ENCODE measurements at places on chromosomes 5 and 9.

DNA sequence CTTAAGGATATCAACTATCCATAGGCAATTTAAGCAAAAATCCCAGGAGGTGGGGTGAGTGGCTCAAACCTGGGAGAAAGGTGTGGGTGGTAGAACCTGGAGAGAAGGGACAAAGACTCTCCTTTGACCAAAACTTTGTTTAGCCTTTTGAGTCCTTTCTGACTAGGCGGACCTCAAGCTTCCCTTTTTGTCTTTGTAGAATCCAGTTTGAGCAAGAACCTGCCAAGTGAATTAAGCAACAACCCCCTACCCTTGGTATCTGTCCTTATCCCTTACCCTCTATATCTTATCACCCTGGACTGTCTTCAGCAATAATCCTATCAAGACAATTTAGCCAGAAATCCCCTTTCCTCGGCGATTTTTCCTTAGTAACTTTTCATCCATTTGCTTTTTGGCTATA, 53.5 kb upstream of the SLC28A3 start:
- no peak for DNase-seq

DNA sequence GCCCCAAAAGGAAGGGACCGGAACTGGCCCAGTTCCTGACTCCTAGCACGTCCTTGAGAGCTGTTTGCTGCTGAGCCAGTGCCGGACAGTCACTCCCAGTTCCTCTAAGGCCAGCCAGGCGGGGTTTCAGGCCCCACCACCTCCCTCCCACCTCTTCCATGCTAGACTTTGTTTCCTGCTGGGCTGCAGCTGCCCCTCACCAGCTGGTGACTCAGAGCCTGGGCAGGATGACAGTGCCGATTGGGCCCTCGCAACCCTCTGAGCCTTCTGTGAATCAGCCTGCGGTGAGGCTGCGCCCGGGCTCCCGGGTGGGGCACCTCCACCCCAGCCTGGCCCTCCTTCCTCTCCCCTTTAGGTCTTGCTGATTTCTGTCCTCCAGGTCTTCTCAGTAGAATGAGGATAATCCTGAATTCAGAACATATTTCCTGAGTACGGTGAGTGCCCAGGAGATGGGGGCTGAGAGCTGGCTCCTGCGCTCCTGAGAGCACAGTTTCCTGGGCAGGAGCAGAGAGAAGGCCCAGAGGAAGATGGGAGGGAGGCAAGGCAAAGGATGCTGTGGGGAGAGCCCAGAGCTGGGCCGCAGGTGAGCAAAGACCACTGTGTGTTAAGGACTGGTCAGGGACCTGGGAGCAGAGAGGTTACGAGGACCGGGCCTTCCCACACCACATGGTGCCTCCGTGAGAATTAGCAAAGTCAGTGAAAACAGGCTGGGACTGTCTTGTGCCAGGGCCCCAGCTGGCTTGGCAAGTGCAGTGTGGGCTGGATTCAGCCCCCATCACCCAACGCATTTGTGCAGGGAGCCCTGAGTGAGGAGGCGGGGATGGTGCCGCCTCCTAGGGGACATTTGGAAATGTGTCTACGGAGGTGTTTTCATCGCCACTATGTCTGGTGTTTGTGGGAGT, 32.9 kb upstream of the STXBP1 start:
- peak; percentile 94 for DNase-seq

DNA sequence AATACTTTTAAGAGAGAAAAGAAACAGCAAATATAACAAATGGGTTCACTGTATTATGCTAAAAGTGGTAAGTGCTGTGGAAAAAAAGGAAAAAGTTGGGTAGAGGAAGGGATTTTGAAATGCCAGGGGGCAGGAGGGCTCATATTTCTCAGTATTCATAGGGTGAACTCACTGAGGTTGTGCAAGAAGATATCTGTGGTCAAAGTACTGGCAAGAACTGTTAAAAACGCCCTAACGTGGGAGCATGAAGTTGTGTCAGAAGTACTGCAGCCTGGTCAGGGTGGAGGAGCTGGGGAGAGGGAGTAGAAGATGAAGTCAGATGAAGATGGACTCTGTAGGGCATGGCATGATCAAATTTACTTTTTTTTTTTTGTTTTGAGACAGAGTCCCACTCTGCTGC, 31.2 kb upstream of the SLC28A3 start:
- DNase-seq, result no peak

DNA sequence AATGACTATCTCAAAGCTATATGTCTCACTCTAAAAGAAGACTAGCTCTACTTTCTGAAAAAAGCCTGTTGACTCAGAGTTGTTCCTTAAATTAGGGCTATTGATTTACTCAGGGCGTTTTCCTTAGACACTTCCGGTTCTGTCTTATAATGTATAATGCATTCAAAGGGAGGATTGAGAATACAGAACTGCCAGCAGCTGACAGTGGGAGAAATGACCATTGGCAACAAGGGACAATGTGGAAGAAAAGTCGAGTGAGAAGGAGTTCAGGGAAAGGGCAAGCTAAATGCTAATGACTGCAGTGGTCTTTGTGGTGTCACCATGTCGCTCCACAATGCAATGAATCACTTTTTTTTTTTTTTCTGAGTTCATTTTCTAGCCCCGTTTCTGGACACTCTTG, 65.7 kb upstream of the ANKH start:
- DNase-seq, result no peak

- DNase-seq, result no peak
Measured at GRCh38 chr9:135714242-135715055, 12.5 kb downstream of the KCNT1 start.

DNA sequence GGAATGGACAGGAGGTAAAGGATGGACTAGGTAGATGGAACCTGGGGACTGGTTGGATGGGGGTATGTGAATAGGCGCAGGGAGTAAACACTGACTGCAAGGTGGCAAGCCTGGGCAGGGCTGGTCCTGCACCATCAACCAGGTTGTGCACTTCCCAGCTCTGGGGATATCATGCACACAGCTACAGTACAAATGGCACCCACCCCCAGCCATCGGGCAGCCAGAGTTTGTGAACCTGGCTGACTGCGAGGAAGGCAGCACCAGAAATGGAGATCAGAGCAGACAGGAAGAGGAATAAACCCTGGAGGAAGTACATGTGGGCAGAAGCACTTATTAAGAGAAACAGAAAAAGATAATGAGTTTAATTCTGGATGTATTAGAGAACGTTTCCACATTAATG, 229.1 kb downstream of the ESM1 start:
- no peak for DNase-seq

DNA sequence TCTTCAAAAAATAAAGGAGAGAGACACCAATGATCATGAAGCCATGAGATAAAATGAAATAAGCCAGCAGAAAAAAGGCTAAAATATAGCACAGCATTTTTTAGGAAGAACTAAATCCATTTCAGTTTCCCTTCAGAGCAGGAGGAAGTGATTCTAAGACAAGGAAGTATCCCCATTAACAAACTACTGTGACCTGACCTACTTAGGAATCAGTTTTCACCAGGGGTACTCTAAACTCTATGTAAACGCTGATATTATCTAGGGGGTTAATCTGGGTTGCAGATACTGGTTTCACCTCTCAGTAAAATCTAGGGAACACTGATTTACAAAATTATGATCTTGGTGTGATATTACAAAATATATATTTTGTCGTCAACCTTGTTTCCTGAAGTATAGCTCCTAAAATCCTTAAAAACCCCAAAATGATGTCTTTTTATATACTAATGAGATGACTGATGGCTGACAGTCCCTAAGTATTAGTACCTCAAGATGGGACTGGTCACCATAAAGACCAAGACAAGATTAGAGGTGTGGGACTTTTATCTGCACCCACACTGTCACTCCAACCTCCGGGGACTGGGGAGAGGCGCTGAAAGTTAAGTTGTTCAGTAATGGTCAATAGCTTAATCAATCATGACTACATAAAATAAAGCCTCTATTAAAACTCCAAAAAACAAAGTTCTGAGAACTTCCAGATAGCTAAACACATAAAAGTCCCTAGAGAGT, 2.9 kb upstream of the FNBP1 start:
- no peak for DNase-seq

DNA sequence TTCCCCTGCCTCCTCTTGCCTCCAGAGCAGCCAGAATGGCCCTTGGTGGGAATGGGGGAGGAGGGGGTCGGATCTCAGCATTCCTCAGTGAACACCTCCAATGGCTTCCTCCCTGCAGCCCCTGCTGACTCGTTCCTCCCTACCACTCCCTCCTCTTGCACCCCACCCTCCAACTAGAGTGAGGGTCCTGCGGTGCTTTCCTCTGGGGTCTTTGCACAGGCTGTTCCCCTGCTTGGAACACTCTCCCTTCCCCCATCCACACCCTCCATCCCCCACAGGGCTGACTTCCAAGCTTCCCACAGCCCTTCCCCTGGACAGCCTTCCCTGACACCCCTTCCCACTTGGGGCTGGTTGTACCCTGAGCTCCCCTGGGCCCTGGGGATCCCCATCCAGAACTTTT, 70.4 kb upstream of the NEK6 start:
- DNase-seq, result no peak

DNA sequence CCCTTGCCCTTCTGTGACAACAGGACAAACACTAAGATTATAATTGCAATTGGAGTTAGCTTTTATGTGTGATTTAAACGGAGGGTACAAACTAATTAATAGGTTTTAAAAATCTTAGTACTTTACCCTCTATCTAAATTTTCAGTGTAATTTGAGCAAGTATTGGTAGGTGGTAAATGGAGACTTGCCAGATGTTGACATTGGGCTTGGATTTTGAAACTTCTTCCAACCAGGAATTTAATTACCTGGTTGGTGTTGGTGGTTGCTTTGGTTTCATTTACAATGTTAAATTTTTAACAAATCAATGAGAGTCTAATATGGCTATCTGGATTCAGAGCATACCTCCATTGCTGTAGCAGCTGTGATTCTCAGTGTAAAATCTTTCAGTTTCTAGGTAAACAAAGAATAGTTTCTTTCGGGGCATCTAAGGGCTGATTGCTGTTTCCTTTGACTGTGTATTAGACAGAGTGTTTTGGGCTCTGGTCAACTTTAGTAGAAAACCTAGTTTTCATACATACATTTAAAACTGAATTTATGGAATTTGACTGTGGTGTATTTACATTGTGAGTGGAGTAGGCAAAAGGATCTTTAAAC, 1.9 kb downstream of the DAPK1 start:
- DNase-seq, result no peak

DNA sequence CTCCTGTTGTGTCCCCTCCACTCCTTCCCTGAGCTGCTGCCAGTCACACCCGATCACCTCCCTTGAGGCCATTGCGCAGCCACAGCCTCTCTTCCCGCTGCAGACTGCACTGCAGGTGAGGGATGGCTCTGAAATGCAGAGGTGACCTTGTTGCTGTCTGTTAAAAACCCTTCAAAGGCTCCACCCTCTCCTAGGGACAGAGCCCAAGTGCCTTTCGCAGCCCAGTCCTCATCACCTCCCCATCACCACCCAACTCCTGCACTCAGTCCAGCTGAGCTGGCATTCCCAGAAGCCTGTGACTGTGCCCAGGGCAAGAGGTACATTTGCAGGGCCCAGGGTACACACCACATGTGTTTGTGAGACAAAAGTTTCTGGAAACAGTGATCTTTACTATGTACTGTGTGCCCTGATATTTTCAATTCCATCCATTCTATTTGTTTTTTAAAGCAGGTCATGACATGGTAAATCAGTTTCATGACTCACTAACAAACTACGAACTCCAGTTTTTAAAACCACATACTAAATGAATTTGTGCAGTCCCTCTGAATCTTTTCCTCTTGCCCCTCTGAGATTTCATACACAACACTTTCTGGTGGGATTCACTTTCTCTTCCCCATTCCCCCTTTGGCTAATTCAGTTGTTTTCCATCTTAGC, 73.0 kb upstream of the SPOCK1 start:
- no peak for DNase-seq

GRCh38 chr9:89998633-89999032, 393.8 kb downstream of the GADD45G start:
- DNase-seq, result no peak

DNA sequence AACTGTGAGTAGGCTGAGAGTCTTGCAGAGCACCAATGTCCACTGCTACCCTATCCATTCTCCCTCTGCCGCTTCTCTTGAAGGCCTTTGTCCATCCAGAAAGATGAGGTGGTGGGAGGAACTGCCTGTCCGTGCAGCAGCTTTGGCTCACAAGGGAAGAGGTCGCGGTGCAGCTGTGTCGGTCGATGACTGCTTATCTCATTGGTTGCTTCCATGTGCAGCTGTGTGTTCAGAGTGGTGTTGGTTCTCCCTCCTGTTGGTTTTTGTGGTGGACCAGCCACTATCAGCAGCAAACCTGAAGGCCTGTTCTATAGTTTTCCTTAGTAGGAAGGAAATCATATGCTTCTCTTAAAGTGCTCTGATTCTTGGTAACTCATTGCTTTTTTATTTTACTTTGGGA, 40.7 kb downstream of the SPTAN1 start:
- no peak for DNase-seq

DNA sequence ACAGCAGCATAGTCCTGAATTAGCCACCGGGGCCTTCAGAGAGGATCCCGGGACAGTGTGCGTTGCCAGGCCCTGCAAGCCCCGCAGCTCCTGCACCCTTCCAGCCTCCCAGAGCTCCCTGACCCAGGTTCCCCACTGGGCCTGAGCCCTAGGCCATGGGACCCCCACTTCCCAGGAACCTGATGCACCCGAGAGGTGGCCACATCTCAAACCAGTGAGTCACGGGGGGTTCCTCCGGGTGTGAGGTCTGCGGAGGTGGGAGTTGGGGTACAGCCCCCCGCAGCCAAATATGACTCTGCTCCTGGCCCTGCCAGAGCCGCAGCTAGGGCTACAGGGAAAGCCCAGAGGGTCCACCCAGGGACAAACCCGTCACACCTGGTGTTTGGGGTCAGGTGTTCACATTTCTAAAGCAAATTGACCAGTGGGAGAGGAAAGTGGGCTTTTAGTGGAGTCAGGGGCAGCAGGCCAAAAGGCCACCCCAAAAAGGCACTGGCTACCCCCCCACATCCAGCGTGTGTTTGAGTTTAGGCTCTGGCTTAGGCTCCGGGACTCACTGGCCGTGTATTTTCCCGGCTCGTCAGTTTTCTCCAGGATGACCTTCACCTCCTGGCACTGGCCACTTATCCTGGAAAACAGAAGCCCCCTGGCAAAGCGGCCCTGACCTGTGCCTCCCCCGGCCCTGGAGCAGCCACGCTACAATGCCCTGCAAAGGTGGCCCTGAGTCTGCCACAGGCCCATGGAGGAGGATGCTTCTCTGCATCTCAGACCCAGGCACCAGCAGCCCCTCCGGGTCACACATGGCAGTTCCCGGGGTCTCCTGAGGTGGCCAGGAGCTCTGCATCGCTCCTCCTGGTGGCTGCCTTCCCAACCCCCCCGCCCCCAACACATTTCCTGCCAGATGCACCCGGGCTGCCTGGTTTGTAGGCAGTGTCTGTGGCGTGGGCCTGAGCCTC, 17.4 kb upstream of the OBP2B start:
- no peak for DNase-seq

DNA sequence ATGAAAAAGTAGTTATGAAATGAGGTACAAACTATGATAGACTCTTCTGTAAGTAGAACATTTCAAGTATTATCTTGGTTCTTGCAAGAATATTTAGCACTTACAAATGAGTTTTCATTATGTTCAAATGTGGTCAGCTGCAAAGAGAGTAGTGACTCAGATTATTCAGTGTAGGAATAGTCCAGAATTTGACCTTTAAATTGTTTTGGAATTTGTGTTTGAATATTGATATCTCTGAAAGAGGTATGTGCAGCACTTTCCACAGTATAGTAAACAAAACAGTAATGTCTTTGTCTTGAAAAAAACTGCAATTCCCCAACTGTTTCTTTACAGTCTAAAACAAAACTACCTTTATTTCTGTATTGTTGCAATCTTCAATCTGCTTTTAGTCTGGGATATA, 56.1 kb downstream of the WDR70 start:
- DNase-seq, result no peak

GRCh38 chr5:31465291-31465690, 66.6 kb downstream of the DROSHA start:
- DNase-seq, result no peak

- no peak for DNase-seq
Measured at GRCh38 chr5:91207248-91207647, 175.9 kb downstream of the ARRDC3 start.
